ENCODE measurements at places on chromosomes 7 and 10.

DNA sequence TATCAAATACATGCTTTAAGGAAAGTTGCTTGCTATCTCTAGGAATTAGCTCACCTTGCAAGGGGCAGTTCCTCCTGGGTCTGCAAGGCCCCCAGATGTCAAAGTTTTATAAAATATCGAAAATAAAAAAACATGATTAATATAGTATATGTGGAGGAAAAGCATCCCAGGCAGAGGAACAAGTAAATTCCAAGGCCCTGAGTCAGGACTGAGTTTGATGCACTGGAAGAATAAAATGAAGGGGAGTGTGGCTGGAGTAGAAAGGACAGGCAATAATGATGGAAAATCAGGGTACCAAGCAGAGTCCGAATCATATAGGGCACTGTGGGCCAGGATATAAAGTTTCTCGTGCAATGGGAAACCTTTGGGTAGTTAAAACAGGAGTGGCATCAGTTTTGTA is 112.4 kb upstream of the EEPD1 start:
- peak; percentile 59 for DNase-seq

- DNase-seq = peak; percentile 6
Observed at GRCh38 chr7:137774793-137775201, 72.0 kb downstream of the DGKI start.

DNA sequence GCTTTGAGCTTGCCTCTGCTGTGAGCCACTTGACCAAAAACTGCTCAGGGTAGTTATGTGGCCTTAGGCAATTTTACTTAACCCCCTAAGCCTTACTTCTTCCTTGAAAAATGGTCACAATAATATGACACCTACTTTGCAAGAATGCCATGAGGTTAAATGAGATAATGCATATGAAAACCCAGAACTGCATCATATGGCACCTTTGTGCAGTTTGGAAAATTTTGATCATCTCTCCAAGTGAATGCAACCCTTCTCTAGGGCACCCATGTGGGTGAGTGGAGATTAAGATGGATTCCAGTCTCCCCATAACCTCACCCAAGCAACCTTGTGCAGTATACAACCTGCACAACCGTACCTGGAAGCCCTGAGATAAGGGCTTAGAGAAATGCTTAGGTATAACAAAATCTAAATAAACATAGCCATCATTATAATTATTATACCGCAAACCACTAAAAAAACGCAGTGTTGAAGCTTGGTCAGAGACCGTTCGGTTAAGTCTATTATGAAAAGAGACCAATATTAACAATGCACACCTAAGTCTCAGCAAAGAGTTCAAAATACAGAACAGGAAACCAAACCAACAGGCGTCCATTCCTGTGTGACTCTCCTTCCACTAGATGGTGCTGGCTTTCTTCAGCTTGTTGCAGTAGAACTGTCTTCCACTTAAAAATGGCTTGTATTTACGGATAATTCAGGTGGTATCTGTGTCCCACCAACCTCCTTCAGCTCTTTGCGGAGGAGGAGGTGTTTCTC is 21.0 kb upstream of the ASB15 start:
- no peak for DNase-seq

DNA sequence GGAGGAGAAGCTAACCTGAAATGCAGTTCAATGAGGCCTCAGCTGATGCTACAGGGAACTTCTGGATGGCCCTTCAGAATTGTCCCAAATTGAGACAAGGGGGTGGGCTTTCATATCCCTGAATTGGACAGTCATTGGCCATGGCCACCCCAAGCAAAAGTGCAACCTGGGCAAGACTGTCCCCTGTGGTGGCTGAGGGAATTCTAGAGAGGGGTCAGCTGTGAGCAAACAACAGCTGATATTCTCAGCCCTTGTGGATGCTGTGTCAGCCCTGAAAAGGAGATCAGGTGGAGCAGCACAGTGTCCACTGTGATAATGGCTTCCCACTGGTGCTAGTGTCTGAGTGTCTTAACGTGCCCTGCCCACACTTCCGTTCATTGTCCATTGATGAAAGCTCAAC is 76.6 kb downstream of the SLC16A9 start:
- no peak for DNase-seq

- no peak for DNase-seq
Observed at GRCh38 chr7:18003286-18003994, 24.2 kb downstream of the PRPS1L1 start.

GRCh38 chr7:116356979-116357378 is 142.6 kb upstream of the CAV2 start:
- DNase-seq = no peak

DNA sequence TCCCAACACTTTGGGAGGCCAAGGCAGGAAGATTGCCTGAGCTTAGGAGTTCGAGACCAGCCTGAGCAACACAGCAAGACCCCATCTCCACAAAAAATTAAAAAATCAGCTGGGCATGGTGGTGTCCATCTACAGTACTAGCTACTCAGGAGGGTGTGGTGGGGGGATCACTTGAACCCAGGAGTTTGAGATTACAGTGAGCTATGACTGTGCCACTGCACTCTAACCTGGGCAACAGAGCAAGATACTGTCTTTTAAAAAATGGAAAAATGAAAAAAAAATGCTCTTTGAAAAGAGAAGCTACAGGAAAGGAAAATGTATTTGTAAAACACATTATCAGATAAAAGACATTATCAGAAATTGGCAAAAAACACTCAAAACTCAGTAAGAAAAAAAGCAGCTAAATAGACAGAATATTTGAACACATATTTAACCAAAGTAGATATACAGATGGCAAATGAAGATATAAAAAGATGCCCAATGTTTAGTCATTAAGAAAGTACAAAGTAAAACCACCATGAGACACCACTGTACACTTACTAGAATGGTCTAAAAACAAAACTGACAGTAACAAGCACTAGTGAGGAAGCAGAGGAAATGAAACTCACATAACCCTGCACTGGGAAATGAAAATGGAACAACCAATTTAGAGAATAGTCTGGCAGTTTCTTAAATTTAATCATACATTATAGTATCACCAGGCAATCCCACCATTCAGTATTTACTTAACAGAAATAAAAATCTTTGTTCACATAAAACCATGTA is 40.5 kb downstream of the NRBF2 start:
- DNase-seq = no peak

DNA sequence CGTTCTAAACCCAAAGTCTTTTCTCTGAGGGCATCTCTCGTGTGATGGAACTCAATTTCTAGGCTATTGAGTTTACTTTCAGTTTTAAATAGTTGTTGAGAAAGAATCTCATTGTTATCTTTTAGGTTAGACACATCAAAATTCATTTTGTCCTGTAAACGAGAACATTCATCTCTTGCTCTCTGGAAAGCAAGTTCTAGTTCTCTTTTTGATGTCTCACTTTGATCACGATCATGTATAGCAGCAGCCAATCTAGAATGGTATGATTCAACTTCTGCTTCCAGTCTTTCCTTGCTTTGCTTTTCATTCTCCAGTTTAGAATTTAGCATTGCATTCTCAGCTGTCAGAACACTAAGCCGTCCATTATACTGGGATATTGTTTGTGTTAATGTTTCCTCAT is 65.1 kb downstream of the ANKRD26 start:
- DNase-seq = no peak

DNA sequence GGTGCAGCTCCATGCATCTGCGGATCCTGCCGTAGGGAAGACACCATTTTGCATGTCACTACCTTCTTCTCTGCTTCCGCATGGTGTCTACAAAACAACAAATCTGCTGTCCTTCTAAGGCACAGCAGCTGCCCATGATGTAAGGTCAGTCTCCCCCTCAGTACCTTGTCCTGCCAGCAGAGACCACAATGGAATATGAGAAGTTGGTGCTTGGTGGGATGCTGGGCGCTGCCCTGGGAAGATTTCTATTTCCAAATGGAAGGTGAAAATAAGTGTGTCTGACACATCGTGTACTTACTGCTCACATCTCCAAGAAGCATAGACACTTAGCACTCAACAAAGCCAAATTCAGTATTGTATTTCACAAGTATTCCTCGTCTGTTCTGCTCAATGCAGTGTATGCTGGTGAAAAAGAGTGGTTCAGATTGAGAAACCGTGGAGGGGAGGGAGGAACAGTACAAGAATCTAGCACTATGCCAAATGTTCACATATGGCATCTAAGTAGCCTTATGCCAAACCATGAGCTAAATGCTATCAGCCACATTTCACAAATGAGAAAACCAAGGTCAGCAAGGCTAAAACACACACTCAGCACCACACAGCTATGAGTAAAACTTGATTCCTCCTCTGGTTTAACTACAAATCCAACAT is 95.0 kb downstream of the GRB10 start:
- no peak for DNase-seq

Data from HS-5 (cell line).